ENCODE measurements at places on chromosomes 1 and 21.

DNA sequence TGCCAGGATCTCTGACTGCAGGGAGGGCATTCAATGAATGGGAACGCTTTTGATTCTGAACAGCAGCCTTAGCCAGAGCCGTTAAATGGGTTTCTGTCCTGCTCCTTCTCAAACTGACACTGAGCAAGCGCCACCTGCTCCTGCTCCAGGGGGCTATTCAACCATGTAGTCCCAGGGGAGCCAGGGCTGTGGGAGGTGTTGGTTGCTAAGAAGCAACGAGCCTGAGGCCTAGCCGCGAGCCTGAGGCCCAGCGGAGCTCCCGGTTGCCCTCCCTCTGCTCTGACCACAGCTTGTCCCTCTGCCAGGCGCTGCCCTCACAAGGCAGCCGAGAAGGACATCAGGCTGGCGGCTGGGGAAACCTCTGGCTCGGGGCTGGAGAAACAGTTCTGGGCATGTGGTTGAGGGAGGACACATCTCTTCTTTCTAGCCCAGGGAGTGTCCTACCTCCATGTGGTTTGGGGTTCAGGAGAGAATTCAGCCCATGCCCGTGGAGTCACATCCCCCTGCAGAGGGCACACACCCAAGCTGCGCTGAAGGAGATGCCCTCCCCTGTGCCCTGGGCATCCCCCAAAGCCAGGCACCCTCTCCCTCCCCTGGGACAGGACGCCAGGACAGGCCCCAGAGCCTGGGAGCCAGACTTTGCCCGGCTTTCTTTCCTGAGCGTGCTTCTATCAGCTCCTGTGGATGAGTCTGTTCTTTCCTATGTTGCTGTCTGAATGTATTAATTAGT lies 18.0 kb downstream of the PCP4 start:
- DNase-seq, result no peak

- DNase-seq, result no peak
Observed at GRCh38 chr21:34675871-34676270, 7.1 kb downstream of the CLIC6 start.

GRCh38 chr1:101236516-101237228 lies at the start of gene S1PR1:
S1PR1 (plus strand) TSS chr1:101237019; CDS start chr1:101238985, 1,966 bp downstream.
- peak; percentile 80 for DNase-seq

DNA sequence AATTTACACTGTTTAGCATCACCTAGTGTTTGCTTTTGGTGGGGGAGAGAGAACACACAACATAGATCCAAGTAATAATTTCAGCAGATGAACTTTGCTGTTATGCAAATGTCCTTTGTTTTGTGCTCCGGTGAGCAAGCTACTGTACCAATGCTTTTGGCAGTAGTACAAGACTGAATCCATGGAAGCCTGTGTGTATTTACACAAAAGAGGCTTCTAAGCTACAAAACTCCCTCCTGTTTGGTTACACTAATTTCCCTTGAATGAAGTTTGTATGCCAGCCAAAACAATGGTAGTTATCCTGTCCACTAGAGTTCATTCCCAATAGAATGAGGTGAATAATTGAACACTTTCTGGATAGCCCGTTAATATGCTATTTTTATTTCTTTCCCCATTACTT lies 320.5 kb downstream of the KCTD3 start:
- DNase-seq, result no peak

- no peak for DNase-seq
Observed at GRCh38 chr1:115227346-115228082, 110.5 kb downstream of the NGF start.
